ENCODE measurements at places on chromosomes 12 and 14. TPM values are rescaled to one million over a fixed set of nuclear protein-coding genes. Genes with fewer than 3 reads are reported as not detected.

FAM90A1 gene
- total RNA-seq, result 1.5 TPM

APOLD1 gene
- 9.2 TPM for total RNA-seq

- no peaks in the 10 kb centered on the region for H3K4me1 ChIP-seq
- H3K36me3 ChIP-seq, result no peaks in the 10 kb centered on the region
- H3K4me3 ChIP-seq, result no peak overlapping the region
- no peaks in the 10 kb centered on the region for H3K27me3 ChIP-seq
- H3K27ac ChIP-seq, result no peak overlapping the region
These were observed 123.7 kb upstream of the DHRS4 start for GRCh38 chr14:23829736-23830471.

DNA sequence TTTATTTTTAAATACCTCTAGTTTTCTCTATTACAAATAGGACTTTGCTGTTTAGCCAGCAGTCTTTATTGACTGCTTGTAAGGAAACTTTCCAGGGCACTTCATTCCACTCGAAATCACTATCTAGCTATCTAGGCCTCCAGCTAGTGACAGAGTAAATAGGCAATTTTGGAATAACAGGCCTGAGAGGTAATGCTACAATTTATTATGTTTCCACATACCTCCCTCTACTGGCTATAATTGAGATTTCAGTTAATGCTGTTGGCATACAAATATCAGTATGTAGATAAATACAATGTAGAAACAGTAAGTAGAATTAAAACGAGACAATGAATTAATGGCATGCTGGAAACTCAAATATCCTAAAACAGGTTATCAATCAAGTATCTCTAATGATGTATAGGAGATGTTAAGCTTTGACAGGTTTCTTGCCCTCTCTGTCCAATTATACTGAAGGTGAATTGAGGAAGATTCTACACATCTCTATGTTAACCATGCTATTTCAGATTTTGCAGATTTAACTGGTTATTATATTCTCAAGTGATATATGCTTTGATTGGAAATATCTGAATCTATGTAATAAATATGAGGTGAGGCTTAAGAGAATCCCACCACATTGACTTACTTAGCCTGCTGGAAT is 7.2 kb downstream of the DTD2 start:
- no peak overlapping the region for H3K4me3 ChIP-seq
- no peak for DNase-seq
- H3K4me1 ChIP-seq, result no peaks in the 10 kb centered on the region
- peaks cover 2% of the 10 kb centered on the region for H3K36me3 ChIP-seq

- H3K27ac ChIP-seq, result no peak overlapping the region
- DNase-seq, result no peak
- no peaks in the 10 kb centered on the region for H3K36me3 ChIP-seq
These were observed 79.6 kb downstream of the EPS8 start for GRCh38 chr12:15709551-15709950.

Data from testis (tissue), 5 donors.